ENCODE measurements at places on chromosomes 6 and 20.

GRCh38 chr6:16248271-16248853 is 10.0 kb downstream of the GMPR start:
- DNase-seq, result no peak

GRCh38 chr6:106899697-106900096 is 74.8 kb downstream of the CD24 start:
- DNase-seq, result no peak

DNA sequence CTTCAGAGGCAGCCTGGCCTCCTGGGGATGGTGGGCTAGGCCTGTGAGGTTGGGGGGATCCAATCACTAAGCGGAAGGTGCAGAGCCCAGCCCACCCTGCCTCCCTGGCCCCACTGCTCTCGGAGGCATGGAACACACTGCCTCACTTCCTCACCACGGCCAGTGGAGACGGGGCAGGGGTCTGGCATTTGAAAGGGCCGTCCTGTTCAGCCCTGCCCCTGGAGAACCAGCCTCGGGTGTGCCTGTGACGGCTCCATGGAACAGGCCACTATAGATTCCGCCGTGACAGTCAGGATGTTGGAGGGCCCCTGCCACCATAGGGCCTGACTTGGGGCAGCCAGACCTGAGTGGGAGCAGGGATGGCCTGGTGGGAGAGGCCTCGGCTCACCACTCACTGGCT is 110.2 kb downstream of the DACT2 start:
- no peak for DNase-seq

DNA sequence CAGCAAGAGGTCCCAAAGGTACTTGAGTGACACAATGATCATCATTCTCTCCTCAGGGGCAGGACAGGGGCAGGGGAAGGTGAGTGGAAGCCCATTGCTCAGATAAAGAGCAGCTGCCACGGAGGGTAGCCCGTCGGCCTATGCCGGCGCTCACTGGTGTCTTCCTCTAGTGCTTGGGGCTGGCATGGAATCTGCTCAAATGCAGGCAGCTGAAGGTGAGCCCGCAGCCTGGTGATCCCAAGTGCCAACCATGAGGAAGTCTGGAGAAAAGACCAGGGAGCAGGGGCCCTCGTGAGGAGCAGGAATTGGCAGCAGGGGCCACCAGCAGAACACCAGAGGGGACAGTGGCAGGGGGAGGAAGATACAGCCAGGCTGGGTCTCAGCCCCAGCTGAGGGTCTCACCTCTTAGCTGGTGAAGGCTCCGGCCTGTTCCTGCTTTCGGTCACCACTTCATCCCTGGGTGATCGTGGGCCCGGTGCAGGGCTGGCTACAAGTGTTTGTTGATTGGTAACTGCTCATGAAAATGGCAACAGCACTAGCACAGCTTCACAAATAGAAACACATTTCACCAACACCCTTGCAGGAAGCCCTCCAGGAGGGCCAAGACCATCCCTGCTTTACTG is 24.7 kb downstream of the RBCK1 start:
- no peak for DNase-seq

DNA sequence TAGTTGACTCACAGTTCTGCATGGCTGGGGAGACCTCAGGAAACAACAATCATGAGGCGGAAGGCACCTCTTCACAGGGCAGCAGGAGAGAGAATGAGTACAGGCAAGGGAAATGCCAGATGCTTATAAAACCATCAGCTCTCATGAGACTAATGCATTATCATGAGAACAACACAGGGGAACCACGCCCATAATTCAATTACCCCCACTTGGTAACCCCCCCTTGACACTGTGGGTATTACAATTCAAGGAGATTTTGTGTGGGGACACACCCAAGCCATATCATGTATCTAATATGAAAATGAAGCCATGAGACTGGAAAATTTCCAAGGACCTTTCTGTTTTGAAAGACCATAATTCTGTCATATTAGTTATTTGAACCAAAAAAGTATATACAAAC is 342.4 kb upstream of the PLCB4 start:
- no peak for DNase-seq

DNA sequence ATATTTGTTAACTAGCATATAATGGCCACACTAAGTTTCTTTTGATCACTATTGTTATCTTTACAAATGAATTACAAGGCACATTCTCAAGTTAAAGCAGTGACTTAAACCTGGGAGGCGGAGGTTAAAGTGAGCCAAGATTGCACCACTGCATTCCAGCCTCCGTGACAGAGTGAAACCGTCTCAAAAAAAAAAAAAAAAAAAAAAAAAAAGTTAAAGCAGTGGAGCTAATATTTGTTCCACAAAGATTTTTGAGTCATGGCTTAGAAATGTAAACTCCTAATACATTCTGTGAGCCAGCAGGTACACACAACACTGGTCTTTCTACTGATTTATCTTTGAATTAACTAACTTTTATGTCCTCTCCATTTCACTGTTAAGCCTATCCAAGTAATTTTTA is 221.7 kb upstream of the HTR1E start:
- DNase-seq, result no peak
